PC-9 (cell line): ENCODE measurements at places on chromosomes 4 and X. TPM values are rescaled to one million over a fixed set of nuclear protein-coding genes. Genes with fewer than 3 reads are reported as not detected.

Gene NCAPG
- 36.8 and 53.7 TPM in 2 replicates for total RNA-seq

Gene USP17L29
- not detected in 2 replicates for total RNA-seq

Gene NAA11
- total RNA-seq, result not detected in 2 replicates

Gene VCX3A
- total RNA-seq, result 0.85 and 2.3 TPM in 2 replicates

DNA sequence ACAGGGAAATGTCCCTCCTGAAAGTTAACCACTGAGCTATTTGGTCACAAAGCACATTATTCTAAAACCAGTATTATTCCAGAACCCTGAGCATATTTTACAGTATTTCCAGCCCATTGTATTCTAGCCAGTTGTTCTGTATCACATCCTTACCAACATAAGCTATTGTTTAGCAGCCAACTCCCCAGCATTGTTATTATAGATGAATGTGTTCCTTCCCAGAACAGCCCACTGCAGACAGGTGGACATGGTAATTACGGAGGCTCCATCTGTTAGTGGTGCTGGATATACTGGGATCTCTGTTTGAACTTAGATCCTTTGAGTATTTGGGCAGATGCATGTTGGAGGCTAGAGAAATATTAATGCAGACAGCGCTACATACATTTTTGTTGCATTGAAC, 126.1 kb downstream of the MGST2 start:
- H3K27me3 ChIP-seq, result no peaks in the 10 kb centered on the region
- no peaks in the 10 kb centered on the region for H3K4me1 ChIP-seq
- H3K27ac ChIP-seq, result no peak overlapping the region
- no peak overlapping the region for H3K4me3 ChIP-seq
- DNase-seq, result no peak

DNA sequence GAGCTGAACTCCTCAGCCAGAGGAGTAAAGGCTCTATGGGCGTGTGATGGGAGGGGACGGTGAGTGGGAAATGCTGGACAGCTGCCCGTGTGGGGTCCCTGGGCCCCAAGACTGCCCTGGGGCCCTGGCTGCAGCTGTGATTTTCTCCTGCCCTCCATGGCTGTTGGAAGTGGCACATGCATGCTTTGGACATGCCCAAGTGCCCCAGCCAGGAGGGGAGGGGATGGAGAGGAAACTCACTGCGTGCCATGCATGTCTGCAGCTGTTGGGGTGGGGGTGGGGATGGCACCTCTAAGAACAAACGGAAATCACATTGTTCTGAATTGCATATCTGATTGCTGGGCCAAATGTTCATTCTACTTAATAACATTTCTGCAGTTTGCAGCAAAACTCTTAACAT, 52.4 kb downstream of the MID2 start:
- H3K27me3 ChIP-seq, result no peaks in the 10 kb centered on the region
- no peaks in the 10 kb centered on the region for H3K36me3 ChIP-seq
- no peak overlapping the region for H3K4me3 ChIP-seq
- DNase-seq, result no peak
- H3K27ac ChIP-seq, result no peak overlapping the region
